ENCODE measurements at places on chromosomes 7 and 10.

DNA sequence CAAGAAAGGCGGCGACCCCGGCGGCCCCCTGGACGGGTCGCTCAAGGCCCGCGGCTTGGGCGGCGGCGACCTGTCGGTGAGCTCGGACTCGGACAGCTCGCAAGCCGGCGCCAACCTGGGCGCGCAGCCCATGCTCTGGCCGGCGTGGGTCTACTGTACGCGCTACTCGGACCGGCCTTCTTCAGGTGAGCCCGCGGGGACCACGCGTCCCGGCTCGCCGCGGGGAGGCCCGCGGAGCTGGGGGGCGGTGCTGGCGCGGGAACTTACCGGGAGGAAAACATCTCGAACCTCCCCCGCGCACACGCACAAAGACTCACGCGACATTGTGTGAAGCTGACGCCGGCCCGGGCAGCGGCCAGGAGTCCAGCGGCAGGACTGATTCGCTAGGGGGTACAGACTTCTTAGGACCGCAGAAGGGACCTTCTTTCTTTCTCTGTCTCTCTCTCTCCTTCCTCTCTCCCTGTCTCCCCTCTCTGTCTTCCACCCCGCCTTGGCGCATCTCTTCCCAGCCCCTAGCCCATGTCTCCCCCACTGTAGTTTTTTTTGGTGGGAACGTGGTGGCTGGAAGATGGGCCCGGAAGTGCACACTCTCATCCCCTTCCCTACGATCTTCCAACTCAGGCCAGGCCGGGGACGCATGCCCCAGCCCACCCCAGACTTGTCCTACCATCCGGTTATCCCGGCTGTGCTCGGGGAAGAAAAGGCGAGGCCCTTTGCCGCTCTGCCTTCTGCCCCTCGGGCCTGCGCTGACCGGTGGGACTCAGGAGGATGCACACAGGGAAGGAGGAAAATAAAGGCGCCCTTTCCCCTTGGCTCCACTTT, 1.2 kb downstream of the EN2 start:
- DNase-seq, result no peak

DNA sequence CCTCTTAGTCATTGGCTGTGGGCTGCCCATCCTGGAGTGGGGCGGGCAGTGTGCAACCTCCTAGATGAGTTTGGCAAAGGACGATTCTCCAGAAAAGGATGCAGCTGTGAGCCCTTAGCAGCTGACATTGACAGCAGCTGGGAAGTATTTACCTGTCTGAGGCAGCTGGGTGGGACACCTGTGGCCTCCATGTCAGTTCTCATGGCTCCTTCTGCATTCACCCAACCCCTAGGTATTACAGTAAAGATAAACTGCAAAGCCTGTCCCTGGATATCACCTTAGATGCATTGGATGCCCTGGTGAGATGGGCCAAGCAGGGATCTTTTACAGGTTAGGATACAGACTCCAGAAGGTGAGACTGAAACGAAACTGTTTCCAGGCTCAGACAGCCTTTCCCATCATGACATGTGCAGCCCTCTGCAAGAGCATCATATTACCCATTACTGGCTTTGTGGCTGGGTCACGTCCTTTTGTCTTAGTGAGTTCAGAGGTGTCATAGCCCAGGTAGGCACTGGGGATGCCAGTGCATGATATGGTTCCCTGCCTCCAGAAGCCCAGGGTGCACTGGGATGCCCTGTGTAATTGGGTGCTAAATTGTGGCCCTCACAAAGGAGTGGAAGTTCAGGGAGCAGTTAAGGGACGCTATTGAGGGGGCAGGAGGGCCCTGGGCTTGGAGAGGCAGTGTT, 28.9 kb downstream of the MINDY4 start:
- DNase-seq, result no peak

DNA sequence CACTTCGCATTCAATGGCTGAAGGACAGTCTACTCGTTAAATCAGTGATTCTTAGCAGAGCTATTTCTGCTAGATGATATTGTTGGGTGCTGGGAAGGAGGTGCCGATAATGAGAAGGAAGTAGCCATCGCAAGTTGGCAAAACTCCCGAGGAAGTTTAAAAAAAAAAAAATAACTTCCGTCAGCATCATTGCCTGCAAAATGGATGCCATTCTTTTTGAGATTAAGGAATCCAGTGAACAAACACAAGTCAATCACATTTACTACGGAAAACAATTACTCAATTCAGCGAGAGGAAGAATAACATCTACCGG, 74.4 kb upstream of the SFMBT2 start:
- DNase-seq, result no peak

DNA sequence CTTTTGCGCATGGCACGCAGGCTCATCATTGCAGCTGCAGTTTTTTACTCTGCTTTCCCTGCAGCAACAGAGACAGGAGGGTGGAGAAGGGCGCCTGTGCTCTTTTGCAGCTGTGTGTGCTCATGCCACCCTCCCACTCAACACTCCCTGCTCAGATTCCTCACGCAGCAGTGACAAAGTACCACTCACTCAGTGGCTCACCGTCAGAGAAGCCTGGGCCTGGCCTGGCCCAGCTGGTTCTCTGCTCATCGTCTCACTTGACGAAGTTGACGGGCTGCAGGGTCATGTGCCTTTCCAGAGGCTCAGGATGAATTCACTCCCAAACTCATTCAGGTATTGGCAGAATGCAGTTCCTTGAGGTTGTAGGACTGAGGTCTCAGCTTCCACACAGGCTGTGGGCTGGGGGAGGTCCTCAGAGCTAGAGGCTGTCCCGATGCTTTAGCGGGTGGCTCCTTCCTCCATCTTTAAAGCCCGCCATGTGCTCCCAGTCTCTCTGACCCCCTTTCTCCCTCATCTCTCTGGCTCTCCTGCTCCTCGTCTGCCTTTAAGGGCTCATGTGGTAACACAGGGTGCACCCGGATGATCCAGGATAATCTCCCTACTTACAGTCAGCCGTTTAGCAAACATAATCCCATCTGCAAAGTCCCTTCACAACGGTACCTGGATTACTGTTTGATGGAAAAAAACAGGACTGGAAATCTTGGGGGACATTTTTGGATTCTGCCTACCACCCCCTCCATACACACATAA, 25.8 kb downstream of the PTPRE start:
- DNase-seq, result no peak

- DNase-seq, result no peak
Observed at GRCh38 chr7:12889391-12889790, 202.0 kb downstream of the ARL4A start.

DNA sequence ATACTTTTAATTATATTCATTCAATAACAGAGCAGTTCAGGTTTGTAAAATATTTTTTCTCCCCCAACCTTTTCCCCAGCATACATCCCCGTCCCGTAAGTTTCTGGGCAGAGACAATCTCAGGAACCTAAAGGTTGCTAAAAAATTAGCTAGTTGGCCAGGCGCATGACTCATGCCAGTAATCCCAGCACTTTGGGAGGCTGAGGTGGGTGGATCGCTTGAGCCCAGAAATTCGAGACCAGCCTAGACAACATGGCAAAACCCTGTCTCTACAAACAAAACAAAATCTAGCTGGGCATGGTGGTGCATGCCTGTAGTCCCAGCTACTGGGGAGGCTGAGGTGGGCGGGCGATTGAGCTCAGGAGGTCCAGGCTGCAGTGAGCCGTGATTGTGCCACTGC, 40.2 kb downstream of the TCF7L2 start:
- no peak for DNase-seq

GRCh38 chr7:51000956-51001355, 218.3 kb upstream of the GRB10 start:
- DNase-seq, result no peak

DNA sequence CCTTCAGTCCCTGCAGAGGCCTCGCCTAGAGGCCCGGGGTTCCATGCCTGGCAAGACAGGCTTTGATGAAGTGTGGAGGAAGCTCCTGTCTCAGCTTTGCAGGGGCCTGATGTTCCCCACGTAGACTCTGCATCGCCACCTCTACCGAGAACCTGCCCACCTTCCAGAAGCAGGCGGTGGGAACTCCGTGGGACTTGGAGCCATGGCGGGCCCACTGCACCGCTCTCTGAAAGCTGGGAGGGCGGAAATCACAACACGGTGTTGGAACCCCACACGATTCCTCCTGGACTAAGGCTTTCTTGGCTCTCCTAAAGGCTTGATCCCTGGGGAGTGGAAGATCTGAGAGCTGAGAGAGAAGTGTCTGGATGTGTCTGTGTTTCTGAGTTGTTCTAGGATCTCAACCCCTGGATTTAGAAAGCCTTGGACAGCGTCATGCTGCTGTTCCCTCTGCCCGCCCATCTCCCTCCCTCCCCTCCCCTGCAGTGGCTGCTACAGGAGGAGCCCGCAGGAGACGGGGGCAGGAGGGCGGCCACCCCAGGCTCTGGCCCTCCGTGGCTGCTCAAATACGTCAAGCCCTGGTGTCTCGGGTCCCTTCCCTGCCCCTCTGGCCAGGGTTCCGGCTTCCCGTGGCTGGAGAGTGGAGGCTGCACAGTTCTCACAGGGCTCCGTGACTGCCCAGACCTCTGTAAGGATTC, 79.7 kb downstream of the VIPR2 start:
- DNase-seq, result no peak

- no peak for DNase-seq
Observed at GRCh38 chr7:82672078-82672477, 228.5 kb upstream of the CACNA2D1 start.

DNA sequence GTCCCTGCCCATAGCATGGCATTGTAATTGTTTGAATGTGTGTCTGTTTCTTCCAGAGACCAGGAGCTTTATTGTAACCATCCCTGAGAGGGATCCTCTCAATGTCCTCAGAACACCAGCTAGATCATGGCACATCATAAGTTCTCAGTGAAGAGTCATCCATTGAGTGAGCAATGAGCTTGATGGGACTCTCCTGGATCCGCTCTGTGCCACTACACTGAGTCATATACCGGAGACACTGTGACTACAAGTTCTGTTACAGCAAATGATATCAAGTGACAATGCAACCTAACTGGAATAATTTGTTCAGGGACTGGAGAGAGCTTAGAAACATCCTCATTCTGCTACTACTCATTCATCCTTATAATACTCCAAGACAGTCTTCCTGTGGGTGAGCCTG, 25.1 kb downstream of the MRPS24 start:
- no peak for DNase-seq

GRCh38 chr10:122998360-122998917, 10.2 kb downstream of the IKZF5 start:
- no peak for DNase-seq

DNA sequence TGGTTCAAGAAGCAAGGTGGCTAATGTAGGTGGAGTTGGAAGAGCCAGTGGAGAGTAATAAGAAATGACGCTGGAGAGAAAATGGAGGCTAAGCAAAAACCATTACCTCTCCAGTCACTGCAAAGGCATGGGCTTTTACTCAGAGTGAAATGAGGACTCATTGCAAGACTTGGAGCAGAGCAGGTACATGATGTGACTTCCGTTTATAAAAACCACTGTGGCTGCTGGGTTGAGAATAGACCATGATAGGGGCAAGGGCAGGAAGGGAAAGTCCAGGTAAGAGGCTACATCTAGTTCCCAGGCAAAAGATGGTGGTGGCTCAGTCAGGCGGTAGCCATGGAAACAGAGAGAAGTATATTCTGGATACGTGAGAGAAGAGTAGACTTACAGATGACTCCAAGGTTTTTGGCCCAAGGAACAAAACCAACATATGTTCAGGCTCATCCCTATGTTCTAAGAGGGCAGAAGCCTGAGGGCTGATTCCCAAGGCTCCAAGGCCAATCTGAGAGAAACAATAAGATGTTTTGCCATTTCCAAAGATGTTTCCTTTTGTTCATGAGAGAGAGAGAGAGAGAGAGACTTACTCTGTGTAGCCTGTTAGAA, 21.5 kb upstream of the PDE1C start:
- DNase-seq, result no peak

GRCh38 chr7:116522247-116522646, 2.6 kb upstream of the CAV1 start:
- no peak for DNase-seq

DNA sequence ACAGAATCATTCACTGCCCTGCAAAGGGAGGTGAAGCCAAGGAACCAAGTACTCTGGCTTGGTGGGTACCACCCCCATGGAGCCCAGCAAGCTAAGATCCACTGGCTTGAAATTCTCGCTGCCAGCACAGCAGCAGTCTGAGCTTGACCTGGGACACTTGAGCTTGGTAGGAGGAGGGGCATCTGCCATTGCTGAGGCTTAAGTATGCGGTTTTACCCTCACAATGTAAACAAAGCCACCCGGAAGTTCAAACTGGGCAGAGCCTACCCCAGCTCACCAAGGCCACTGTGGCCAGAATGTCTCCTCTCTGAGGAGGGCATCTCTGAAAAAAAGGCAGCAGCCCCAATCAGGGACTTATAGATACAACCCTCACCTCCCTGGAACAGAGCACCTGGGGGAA, 1050.0 kb upstream of the GHITM start:
- no peak for DNase-seq

- no peak for DNase-seq
Observed at GRCh38 chr7:87853237-87853864, 22.8 kb downstream of the SLC25A40 start.

DNA sequence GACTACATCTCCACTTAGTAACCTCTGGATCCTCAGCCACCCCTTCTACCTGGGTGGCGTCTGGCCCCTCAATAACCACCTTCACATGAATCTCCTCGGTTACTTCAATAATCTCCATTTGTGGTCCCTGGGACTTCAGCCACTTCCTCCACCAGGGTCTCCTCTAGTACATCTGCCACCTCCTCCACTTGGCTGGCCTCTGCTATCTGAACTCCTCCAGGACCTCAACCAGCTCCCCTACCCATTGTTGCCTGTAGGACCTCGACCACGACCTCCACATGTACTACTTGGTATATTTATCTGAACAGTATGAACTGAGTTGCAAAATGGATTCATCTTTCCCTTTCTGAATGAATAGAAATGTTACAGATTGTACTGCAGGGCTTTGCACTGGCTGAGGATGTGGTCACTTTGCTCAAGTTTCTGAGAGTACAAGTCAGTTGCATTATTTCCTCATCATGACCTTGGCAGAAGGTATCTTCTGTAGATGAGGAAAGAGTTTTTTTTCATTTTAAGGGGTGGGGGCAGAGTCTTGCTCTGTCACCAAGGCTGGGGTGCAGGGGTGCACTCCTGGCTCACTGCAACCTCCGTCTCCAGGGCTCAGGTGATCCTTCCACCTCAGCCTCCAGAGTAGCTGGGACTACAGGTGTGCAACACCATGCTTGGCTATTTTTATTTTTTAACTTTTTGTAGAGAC, 36.0 kb downstream of the MAT1A start:
- DNase-seq, result peak; percentile 58

DNA sequence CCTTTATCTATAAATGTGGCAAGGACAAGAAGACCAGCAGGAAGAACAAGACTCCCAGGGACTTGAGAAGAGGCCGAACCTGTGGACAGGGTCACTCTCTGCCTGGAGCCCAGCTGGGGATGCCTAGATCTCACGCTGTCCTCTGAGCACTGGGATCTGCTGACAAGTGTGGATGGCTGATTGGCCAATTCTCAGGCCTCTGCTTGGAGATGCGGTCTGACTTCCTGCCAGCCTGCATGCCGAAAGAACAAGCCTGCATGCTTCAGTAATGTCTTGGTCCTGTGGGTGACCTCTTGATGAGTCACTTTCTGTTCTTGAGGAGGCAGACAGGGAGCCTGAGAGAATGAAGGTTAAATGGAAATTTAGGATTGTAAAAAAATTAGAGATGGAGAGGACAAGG, 84.7 kb downstream of the TMEM178B start:
- no peak for DNase-seq

GRCh38 chr10:70558871-70559810, 43.4 kb downstream of the PRF1 start:
- DNase-seq, result peak; percentile 71

- DNase-seq, result no peak
Observed at GRCh38 chr10:114084215-114084614, 40.5 kb downstream of the ADRB1 start.
